ENCODE measurements at places on chromosomes 3 and 15.

DNA sequence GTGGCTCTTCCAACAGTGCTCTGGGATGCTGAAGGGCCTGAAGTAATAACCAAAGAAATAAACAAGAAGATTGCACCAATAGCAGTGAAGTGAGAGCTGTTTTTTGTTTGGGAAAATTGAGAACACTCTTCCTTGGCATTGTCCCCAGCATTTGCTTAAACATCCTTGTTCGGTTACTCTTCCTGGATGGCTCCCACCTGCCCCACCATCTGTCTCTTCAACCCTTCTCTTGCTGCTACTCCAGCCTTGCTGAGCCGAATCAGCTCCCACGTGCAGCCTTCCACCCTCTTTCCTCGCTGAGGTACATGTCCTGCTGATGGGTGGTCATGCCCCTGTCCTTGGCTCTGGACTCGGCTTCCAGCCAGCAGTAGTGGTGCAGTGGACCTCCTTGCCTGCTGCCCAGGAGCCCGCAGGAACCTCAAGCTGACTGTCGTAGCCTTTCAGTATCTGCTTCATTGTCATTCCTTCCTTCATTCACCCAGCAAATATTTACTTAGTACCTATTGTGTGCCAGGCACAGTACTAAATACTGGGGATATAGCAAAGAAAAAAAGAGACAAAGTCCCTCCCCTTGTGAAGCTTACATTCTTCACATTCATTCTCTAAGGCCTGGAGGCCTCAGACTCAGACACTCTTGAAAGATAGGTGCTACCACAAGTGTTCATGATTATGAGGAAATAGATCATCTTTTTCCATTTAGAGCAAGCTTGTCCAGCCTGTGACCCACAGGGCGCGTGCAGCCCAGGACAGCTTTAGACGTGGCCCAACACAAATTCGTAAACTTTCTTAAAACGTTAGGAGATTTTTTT is 17.1 kb upstream of the VILL start:
- DNase-seq = no peak

GRCh38 chr15:73081321-73081958 is 29.2 kb downstream of the NEO1 start:
- DNase-seq = no peak

DNA sequence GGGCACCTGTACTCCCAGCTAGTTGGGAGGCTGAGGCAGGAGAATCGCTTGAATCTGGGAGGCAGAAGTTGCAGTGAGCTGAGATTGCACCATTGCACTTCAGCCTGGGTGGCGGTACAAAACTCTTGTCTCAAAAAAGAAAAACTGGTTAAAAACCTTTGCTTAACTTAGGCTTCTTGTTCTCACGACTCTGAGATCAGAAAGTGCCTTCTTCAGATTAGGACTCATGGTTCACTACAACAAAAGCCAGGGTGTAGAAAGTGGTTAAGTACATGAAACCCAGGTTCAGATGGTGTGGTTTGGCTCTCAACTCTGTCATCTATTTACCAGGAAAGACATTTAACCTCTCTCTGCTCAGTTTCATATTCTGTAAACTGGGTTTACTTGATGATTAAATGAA is 168.4 kb downstream of the TUSC7 start:
- no peak for DNase-seq

DNA sequence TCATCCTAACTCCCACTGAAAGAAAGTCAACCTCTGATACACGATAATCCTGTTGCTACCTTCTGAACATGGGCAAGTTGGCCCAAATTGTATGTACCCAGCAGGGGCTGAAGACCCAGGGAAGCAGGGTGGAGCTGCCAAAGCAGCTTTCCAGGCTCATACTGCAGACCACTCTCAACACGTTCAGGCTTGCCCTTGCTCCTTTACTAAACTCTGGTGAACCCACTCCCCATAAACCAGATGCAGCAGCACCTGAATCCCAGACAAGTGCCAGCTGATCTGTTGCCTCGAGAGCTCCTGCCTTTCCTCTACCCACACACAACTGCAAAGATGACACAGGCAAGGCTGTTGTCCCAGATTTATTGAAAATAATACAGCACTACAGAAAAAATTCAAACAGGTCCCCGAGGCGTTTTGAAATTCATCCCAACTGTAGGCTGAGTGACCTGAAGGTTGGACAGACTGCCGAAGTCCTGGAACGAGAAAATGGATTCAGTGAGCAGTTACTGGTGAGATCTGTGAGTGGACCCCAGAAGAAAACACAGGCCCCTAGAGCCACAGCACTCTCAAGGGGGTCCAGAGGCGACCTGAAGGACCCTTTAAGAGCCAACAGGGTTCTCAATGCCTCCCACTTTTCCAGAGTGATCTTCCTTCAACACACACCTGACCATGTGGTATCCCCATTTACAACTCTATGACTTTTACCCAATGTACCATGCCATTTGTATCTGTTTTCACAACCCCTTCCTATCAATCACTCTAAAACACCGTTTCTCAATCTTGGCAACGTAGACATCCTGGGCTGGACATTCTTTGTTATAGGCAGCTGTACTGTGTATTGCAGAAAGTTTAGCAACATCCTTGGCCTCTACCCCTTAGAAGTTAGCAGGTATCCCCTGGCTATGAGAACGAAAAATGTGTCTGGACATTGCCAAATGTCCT is 3.6 kb downstream of the RPS17 start:
- DNase-seq = no peak

GRCh38 chr15:89023311-89023961 is 64.8 kb upstream of the ABHD2 start:
- DNase-seq = no peak

- no peak for DNase-seq
Measured at GRCh38 chr3:178156301-178156700, 379.9 kb upstream of the KCNMB2 start.

DNA sequence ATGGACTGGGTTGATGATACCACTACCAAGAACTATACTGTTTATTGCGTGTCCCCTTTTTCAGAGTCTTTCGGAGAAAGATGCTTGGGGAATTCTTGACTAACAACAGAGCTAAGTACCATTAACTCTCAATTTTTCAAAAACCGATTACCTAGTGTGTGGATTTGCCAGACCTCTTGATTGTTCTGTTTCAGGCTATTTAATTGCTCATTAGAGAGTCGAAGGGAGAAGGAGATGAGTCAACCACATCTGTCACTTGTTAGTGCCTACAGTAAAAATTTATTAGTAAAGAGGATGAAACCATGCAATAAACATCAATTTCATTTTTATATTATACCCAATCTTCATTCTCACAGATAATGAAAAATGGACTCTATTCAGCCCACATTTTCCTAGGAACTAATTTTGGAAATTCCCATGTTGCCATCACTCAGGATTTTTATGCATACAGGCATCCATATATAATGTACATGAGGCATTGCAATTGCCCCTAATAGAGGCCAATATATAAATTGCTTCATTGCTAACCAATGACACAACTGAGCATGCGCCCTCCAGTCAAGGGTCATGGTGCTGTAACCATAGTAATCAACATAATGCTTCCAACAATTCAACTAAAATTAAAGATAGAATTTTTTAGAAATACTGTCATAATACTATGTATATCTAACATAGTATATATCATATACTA is 541.7 kb downstream of the TBL1XR1 start:
- no peak for DNase-seq

- no peak for DNase-seq
Measured at GRCh38 chr3:177833332-177833731, 636.0 kb upstream of the TBL1XR1 start.

GRCh38 chr3:170713653-170714052 is 127.8 kb upstream of the SLC7A14 start:
- no peak for DNase-seq

- DNase-seq = no peak
Measured at GRCh38 chr3:187989575-187990153, 164.3 kb upstream of the LPP start.

DNA sequence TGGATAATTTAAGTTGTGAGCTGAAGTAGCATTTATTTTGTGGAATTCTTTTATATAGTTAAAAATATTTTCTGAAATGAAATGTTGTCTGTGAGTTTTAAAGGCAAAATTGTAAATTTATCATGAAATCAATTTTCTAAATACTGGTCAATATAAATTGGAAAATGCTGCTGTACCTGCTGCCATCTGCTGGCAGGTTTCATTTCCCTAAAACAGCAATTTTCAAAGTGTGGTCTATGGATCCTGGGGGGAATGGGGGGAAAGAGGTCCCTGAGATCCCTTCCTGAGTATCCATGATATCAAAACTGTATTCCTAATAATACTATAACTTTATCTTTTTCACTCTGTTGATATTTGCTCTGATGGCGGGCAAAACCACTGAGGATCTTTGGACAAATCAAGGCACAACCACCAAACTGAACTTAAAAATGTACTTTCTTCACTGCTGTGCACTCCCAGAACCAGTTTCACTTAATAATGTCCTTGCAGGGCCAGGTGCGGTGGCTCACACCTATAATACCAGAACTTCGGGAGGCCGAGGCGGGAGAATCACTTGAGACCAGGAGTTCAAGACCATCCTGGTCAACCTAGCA is 17.2 kb upstream of the CCR4 start:
- no peak for DNase-seq

DNA sequence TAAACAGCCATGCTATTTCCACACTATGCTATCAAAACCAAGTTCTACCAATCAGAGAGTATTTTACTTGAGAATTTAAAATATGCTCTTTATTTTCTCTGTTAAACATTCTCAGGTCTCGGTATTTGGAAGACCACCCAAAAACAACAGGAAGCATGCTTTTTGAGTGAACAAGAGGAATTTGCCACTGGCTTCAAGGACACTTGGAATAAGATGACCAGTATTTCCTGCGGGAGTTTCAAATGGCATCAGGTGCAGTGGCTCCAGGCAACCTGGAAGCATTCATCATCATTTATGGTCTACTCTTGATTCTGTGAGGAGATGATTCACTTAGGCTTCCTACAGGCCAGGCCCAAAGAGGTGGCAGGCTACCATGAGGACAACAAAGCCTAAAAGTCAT is 305.7 kb upstream of the ATP11B start:
- DNase-seq = no peak

- DNase-seq = no peak
Measured at GRCh38 chr3:179991104-179991503, 45.6 kb downstream of the PEX5L start.

- DNase-seq = no peak
Measured at GRCh38 chr3:177563243-177563780, 366.0 kb upstream of the TBL1XR1 start.

DNA sequence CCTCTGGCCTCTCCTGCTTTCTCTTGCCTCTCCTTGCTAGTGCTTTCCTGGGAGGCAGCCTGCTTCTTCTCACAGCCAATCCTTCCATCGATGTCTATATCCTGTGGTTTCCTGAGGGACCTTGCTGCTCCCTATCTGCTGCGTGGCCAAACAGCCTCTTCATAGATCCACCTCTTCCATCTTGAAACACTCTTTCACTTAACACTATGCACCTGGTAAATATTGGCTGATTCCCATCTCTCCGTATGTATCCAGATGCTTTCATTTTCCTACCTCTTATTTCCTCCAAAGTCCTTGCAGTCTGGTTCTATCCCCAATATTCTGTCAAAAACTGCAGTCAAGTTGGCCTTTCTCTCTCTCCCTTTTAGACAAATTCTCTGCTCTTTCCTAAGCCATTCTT is 205.2 kb upstream of the CFAP20DC start:
- DNase-seq = no peak

DNA sequence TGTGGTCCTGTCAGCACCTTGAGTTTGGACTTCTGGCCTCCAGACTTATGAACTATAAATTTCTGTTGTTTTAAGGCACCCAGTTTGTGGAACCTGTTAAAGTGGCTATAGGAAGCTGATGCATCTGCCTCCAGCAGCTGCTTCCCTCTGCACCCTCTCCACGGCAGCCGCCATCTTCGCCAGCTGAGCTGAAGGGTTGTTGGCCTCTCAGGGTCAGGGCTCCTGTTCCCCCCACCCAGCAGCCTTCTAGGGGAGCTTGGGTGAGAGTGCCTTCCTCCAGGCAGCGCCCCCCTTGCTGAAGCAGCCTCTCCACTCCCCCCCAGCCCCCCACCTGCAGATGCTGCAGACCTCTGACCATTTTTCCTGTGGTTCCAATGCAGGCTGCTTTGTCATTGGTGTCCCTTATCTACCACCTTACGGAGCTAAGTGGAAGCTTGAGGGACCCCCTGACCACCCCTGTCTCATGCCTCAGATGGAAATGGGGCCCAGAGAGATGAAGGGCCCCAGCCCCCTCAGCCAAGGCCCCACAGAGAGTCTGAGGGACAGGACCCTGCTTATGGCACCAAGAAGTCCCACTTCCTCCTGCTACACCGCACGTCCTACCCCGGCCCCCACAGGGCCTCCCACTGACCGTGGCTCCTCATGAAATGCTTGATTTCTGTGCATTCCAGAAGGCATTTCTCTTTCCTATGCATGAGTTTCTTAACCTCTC is 61.4 kb upstream of the TLE3 start:
- no peak for DNase-seq

DNA sequence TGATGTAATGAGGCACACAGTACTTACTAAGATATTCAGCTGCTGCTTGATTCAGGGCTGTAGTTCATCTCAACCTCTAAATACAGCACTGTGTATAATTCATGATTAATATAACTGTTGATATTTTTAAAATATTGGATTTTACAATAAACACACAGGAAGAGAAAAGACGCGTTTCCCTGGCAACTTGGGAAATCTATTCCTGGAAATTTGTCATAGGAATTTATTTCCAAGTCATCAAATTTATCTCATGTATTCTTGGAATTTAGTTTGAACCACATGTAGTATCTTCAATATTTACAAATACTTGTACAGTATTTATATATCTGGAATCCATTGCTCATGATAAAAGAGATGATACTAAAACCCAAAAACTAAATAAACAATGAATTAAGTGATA is 30.6 kb downstream of the EPHA3 start:
- DNase-seq = no peak

DNA sequence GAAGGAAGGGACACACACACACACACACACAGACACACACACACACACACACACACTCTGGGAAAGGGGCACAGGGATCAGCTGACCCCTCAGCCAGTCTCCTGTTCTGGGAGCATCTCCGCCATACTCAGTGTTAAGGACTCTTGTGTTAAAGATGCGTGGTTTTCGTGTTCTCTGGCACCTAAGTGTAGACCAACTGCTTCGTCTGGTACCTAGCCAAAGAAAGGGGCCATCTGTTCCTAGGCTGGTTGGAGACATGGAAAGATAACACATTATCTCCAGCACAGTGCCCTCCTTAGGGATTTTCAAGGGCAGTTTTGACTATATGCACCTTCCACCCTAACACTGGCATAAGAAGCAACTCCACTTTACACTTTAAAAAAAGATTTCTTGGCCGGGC is 65.1 kb downstream of the EPHB1 start:
- DNase-seq = no peak

DNA sequence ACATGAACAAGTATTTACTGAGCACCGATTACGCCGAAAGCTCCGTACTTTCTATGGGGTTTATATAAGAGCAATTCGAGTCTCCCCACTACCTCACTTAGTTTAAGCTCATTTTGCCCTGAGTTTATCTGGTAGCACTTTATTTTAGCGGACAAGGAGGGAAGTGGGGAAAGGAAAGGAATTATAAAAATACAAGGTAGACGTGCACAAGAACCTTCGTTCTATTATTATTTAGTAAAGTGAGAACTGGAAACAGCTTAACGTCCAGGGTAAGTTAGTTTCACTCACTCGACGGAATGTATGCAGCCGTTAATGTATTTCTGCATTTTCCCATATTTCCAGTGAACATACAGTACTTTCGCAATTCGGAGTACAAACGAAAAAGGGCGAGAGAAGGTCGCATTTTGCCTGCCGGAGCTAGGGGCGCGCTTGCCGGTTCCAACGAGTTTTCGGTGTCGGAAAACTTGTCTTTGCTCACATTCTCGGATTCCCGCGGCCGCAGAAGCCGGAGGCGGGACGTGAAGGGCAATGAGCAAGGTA is 1.2 kb upstream of the STT3B start:
- no peak for DNase-seq
